CD8-positive, alpha-beta T cell (primary cell): ENCODE measurements at places on chromosomes 5 and 9.

DNA sequence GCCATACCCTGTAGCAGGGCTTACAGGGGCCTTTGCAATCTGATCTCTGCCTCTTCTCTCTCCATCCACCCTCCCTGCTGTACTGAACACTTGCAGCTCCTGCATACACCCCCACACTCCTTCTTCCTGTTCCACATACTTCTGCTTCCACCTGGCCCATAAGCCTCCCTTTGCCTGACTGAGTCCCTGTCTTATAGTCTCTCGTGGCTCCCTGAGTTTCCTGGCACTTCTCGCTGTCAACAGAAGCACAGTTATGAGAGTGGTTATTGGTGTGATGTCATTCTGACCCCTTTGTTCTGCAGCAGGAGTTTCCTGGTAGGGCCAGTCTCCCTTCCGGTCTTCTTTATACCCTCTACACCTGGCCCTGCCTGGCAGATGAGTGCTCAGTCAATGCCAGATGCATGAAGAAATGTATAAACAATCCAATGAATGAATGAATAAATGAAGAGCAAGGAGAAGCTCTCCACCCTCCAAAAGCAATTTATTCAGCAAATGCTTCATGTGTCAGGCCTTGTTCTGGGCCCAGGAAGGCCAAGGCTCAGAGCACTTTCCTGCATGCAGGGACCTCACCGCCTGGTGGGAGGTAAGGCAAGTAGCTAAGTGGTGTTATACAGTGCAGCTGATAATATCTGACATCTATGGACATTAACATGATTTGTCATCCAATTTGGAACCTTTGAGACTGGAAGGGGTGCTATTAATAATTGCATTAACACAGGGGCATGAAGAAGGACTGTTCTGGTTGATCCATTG, 20.5 kb upstream of the CSF1R start:
- DNase-seq: no peak

DNA sequence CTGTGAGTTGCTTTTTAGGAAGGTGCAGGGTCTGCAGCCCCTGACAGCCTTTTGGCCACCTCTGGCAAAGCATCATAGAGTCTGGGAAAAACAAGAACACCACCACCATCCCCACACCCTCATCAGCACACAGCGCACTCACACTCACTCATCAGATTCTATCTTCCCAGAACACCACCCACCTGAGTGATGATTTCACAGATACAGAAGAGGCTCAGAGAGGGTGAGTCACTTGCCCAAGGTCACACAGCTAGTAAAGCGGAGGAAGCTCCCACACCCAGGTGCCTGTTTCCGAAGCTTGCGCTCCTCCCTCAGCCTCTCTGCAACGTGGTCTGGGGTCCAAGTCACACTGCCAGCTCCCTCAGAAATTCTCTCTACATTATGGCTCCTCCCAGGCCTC, 41.8 kb upstream of the HRH2 start:
- no peak for DNase-seq

GRCh38 chr5:65914641-65915196, 11.7 kb upstream of the ERBIN start:
- DNase-seq: no peak

- DNase-seq: no peak
These were observed 88.6 kb downstream of the PLPPR1 start for GRCh38 chr9:101117161-101117560.

GRCh38 chr5:143226361-143226760, 177.1 kb downstream of the NR3C1 start:
- DNase-seq: no peak

DNA sequence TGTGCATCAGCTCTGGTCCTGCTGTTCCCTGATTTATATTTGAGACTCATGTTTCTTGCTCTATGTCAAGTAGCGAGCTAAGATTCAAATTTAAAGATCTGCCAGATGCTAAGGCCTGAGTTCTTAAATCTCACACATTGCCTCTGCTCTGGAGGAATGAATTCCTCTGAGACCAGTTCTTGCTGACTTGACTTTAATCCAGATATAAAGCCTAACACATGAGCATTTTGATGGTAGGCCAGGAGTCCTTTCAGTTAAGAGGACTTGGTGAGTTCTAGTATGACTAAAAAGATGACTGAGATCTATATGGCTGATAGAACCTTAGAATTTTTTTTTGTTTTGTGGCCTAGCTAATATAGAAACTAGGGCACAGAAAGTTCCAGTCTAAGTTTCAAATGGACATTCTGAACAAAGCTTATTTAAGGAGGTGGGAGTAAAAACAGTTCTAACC, 1.3 kb upstream of the INIP start:
- DNase-seq: no peak

- no peak for DNase-seq
These were observed 18.4 kb downstream of the FAM219A start for GRCh38 chr9:34440017-34440416.

DNA sequence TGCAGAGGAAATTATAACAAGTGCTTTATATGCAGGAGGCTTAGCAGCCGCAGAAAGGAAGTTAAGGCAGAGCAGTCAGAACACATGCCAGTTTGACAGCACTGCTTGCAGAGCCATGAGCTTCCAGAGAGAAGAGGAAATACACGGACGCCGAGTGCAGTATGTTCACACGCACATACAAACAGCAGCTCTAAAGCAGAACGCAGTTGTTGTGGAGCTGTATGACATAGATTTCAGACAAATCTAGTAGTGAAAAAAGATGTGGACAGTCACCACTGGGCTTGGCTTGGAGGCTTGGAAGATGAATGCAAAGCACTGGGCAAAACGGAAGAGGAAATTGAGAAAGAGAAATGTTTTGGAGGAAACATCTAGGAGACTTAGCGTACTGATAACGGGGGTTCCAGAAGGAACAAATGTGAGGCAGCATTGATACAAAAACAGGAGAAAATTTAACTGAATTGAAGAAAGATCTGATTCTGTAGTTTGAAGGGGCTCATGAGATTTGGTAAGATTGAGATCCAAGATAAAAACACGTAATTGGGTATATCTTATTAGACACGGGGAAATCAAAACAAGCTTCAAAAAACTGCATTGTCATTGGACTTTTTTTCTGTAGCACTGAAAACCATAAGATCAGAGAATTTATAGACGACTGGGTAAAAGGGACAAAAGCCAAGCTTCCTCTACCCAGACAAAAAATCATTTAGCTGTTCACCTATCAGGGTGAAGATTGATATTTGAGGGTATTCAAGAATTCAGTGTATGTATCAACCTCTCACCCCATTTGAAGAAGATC, 19.6 kb upstream of the ROPN1L start:
- DNase-seq: no peak

DNA sequence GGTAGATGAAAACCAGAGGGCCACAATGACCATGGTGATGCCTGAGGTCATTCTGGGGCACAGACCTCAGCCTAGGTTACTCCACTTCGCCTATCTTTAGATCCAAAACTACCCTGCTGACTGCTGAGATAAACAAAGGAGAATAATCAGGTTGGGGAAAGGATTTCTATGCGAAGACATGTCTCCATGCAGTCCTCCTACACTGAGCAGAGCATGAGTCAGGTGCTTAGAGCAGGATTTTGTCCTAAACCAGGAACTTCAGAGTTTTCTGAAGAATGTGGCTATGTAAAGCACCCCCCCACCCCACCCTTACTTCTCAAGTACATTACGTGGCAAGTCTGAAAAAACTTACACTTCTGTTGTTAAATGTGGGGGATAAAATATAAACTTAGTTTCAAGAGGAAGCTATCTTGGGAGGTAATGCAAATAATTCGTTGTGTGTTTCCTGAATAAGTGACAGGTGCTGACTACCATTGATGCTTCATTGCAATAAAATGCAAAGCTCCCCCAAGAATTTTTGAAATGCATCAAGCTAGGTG, 19.4 kb downstream of the PDCD1LG2 start:
- DNase-seq: no peak

- no peak for DNase-seq
These were observed 650.0 kb upstream of the SGCD start for GRCh38 chr5:155676967-155677366.

DNA sequence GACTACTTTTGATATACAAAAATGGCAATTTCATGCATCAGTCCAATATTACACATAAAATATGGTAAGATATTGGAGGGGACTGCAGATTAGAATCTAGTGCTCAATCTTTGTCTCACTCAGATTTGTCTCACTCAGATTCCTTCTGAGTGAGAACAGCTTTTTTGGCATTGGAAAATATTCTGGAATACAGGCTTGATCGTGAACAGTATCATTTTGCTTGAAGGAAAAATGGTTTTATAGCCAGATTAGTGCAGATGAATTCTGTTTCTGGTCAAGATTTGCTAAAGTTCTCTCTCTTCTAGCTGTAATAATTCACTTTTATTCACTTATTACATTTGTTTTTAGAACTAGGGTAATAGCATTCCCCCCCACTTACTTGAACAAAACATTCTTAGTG, 51.2 kb downstream of the MAN2A1 start:
- no peak for DNase-seq

DNA sequence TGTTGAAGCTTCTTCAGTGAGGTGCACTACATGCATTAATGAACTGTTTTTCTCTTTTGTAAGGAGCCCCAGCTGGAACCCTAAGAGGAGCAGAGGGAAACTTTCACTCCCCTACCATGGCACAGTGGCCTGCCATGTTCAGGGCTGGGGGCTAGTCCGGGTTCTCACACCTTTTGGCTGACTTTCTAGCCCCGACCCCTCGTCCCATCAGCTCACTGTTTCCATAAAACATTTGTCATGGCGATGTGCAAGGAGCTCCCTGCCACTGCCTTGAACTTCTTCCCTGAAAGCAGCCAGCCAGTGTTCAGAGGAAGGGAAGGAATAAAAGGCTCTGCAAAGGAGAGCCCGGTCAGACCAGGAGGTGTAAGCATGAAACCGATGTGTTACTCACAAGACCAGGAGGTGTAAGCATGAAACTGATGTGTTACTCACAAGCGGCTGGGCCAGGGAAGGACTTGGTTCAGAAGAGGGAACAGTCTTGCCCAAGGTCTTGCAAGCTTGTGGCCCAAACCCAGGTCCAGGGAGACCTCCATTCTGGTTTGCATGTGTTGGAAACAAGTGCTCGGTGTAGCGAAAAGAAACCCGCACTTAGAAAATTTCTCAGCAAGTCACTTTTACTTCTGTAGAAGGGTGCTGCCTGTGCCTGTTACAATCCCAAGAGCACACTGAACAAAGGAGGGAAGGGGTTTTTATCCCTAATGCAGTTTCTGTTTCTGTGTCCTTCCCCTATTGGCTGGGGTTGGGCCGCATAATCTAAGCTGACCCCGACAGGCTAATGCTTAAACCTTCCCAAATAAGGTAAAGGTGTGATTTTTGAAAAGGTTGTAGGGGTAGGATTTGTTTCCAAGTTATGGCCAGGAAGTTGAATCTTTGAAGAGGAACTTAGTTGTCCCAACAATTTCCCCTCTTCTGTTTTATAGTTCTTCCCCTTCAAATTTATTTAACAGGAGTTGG, 3.4 kb upstream of the ABO start:
- DNase-seq: no peak

- DNase-seq: no peak
These were observed 34.9 kb downstream of the SLC28A3 start for GRCh38 chr9:84305497-84306131.

DNA sequence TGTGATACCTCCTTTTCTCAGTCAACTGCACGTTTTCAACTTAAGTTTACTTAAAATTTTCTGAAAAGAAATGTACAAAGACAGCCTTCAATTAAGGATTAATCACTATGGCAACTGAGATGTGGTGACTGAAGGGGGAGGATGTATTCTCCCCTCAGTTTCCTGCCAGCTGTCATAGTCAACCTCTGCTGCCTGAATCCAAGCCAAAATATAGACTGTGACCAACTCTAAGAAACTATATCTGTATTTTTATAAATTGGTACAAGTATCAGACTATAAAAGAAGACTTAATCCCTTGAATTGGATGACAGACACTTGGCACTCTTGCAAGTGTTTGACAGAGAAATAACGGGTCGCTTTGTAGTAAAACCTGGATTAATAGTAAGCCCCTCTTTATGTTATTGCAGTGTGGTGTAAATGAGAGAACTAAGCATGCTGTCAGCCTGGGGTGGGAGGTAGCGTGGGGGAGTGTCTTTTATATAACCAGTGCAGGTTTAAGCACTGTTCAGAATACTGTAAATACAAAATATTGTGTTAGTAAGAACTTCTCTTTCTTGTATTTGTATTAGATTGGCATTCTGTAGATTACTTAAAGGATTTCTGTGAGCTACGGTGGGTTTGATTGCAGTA, 106.4 kb downstream of the ERCC6L2 start:
- DNase-seq: no peak

GRCh38 chr9:131636593-131636992, 91.3 kb downstream of the PRRT1B start:
- DNase-seq: no peak

GRCh38 chr5:51091816-51092215, 291.4 kb upstream of the ISL1 start:
- no peak for DNase-seq

DNA sequence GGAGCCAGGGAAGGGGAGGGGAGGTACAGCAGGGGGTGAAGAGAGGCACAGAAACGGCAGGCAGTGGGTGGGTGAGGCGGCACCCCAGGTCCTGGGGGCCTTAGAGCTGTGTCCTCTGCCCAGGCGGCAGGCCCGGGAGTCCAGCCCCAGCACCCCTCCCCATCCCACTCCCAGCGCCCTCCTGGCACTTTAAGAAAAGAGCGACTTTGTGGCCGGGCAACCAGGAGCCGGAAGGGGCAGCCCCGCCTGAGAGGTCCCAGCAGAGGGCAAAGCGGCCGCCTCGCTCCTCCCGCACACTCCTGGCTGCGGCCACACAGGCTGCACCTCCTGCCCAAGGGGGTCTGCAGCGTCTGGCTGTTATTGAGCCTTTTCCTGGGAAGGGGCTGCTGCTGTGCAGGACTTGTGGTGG, 42.6 kb downstream of the NACC2 start:
- no peak for DNase-seq

- no peak for DNase-seq
These were observed 18.9 kb upstream of the MLANA start for GRCh38 chr9:5871785-5872184.

DNA sequence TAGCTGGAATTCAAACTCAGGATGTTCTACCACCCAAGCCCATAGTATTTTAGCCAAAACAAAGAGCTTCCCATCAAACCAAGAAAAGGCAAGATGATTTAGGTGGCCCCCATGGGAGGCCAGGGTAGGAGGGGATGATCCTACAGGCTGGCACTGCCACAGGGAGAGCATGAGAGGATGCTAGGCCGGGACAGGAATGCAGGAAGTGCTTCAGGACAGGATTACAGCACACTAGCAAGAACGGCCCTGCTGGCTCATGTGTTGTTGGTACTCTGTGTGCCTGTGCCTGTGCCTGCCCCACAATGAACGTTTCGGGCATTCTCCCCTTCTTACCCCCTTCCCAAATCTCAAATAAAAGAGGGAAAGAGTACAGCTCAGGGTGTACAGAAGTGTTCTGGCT, 110.7 kb upstream of the TRIM32 start:
- DNase-seq: no peak

DNA sequence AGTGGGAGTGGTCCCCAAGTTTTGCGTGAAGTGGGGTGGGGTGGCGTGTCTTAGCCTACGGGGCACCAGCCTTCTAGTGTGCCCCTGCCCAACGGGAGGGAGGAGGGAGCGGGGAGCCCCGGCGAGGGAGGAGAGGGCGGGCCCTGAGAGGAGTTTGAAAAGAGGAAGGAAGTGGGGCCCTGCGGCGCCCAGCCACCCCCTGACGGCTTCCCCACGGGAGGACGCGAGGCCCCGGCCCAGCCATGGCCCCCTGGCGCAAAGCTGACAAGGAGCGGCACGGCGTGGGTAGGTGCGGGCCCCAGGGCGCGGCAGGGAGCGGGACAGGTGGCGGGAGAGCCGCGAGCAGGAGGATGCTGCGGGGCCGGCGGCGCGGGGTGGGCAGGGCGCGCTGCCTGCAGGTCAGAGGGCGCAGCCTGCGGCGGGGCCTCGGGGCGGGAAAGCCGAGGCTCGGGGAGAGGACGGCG, at the start of gene DOCK2:
Gene DOCK2, plus strand, starts transcription at position 191 of the 464 bp plus-strand sequence. Its CDS starts 52 bp downstream, at position 243.
- DNase-seq: peak; percentile 74
